Esophagus muscularis mucosa (tissue), 4 donors: ENCODE measurements at places on chromosomes 5 and 9. TPM values are rescaled to one million over a fixed set of nuclear protein-coding genes. Genes with fewer than 3 reads are reported as not detected.

DNA sequence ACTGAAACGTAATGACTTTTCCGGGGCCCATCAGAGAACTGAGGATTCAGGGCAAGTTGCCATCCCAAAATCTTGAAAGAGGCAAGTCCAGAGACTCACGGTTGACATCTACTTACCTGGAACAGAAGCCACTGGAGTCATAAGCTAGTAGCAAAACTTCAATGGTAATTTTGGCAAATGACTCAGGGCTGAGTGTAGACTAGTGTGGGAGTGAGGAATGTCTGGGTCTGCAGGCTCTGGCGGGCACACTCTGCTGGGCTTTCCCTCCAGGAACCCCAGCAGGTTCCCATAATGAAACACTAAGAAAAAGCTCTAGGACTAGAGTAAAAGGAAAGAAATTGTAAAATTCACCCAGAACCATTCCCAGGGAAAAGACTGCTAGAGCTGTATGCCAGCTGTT, 122.9 kb upstream of the NFIL3 start:
- H3K36me3 ChIP-seq: no peaks in the 10 kb centered on the region
- DNase-seq: no peak
- no peak overlapping the region for H3K4me3 ChIP-seq

DNA sequence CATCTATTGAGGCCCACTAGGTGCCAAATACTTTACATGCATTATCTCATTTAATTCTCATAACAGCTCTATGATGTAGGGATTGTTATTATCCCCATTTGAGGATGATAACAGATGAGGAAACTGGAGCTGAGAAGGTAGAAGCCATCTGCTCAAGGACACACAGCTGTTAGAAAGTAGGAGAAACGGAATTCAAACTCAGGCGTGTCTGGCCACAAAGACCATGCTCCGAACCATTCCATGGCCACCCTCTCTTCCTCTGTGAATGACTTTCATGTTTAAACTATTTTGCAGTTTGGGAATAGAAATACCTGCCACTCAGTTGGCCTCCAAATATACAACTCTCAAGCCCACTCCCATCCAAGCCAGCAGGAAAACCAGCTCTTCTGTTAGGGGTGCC, 87.6 kb upstream of the ANKRD55 start:
- DNase-seq: no peak
- H3K4me1 ChIP-seq: no peaks in the 10 kb centered on the region
- H3K36me3 ChIP-seq: no peaks in the 10 kb centered on the region
- no peaks in the 10 kb centered on the region for H3K27me3 ChIP-seq
- H3K27ac ChIP-seq: no peak overlapping the region

GRCh38 chr9:114350636-114351401, 21.1 kb downstream of the ORM2 start:
- H3K27me3 ChIP-seq: no peaks in the 10 kb centered on the region
- H3K4me3 ChIP-seq: no peak overlapping the region
- no peak for DNase-seq

GRCh38 chr9:136840877-136841645, 1.2 kb upstream of the AJM1 start:
- no peak for DNase-seq
- no peak overlapping the region for H3K27ac ChIP-seq
- H3K36me3 ChIP-seq: peaks cover 41% of the 10 kb centered on the region
- H3K4me1 ChIP-seq: peaks cover 32% of the 10 kb centered on the region
- H3K4me3 ChIP-seq: no peak overlapping the region
- peaks cover 33% of the 10 kb centered on the region for H3K27me3 ChIP-seq

DNA sequence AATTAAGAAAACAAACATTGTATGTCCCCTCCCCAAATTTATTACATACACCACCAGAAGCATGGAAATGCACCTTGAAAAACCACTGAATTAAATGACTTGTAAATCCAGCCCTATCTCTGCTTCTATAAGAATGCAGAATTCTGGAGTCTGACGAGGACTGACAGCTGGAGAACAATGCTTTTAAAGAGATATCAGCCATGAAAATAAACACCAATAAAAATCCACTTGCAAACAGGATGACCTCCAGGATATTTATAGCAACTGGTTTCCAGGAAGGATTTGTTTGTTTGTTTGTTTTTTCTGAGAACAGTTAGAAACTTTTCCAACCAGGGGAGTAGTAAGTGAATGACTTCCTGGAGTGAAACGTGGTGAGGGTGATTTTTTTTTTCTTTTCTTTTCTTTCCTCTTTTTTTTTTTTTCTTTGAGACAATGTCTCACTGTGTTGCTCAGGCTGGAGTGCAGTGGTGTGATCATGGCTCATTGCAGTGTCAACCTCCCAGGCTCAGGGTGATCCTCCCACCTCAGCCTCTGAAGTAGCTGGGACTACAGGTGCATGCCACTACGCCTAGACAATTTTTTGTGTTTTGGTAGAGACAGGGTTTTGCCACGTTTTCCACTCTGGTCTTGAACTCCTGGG, 38.7 kb upstream of the SLC36A1 start:
- H3K36me3 ChIP-seq: no peaks in the 10 kb centered on the region
- DNase-seq: no peak
- no peak overlapping the region for H3K4me3 ChIP-seq
- H3K4me1 ChIP-seq: no peaks in the 10 kb centered on the region
- H3K27ac ChIP-seq: no peak overlapping the region

- peaks cover 8% of the 10 kb centered on the region for H3K36me3 ChIP-seq
- H3K27ac ChIP-seq: no peak overlapping the region
- DNase-seq: no peak
- H3K4me3 ChIP-seq: no peak overlapping the region
Observed at GRCh38 chr9:116646661-116647514, 40.2 kb upstream of the TRIM32 start.

DNA sequence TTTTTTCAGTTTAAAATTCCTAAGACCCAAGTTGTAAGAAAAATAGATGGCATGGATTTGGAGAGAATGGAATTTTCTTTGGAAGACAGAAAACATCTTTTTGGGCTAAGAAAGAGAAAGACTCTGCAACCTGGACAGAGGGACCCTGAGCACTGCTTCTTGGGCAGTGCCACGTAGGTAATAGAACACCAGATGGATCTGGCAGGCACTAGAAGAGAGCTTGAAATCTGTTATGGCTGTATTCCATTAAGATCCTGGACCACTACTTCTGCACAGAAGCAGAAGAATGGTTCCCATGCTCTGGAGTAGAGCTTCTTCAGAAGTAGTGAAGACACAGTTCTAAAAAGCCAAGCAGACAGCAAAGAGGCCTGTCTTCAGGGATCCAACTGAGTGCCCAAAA, 306.4 kb upstream of the CD180 start:
- H3K4me3 ChIP-seq: no peak overlapping the region
- no peaks in the 10 kb centered on the region for H3K27me3 ChIP-seq
- no peaks in the 10 kb centered on the region for H3K36me3 ChIP-seq
- no peak overlapping the region for H3K27ac ChIP-seq

DNA sequence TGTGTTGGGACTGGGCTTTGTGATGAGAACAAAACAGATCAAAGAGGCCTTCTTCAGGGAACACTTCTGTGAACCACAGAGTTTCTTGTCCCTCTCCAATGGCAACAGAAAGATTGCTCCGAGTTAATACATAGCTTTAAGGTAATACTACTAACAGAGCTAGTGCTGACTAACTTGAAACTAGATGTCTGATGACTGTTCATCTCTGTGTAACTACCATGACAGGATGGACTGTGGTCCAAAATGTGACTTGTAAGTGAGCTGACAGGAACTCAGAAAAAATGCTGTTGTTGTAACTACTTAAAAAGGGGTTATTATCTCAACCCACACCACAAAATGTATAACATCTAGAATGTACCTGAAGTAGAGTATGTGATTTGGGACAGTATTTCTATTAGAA, 630.2 kb upstream of the DMAC1 start:
- no peak overlapping the region for H3K27ac ChIP-seq
- no peaks in the 10 kb centered on the region for H3K4me1 ChIP-seq
- H3K4me3 ChIP-seq: no peak overlapping the region
- DNase-seq: no peak
- H3K27me3 ChIP-seq: no peaks in the 10 kb centered on the region

DNA sequence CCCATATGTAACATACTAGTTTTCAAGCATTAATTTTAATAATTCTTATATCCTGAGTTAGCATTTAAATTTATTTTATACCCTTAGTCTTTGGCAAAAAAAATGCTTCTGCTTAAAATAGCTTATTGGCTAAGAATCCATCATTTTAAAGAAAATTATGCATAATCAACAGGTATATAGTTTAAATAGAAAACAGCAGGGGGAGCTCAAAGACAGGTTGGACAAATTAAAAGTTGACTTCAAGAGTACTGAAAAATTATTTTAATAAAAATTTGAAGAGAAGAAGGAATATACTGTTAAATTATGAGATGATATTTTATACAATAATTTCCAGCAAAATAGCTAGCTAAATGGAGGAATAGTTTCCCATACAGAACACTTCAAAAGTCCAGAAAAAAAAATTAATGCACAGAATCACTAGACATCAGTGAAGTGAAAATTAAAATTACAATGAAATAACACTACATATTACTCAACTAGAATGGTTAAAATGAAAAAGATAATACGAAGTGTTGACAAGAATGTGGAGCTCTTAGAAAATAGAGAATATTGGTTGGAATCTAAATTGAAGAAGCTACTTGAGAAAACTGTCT, 387.1 kb downstream of the PDE4D start:
- H3K27ac ChIP-seq: no peak overlapping the region
- H3K4me3 ChIP-seq: no peak overlapping the region
- H3K36me3 ChIP-seq: no peaks in the 10 kb centered on the region
- no peaks in the 10 kb centered on the region for H3K4me1 ChIP-seq

DNA sequence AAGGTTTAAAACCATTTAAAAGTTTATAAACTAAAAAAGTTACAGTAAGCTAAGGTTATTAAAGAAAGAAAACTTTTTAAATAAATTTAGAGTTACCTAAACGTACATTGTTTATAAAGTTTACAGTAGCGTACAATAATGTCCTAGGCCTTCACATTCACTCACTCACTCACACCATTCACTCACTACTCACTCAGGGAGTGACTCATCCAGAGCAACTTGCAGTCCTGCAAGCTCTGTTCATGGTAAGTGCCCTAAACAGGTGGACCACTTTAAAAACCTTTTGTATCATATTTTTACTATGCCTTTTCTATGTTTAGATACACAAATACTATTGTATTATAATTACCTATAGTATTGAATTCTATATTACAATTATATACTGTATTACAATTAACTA, 190.8 kb upstream of the RASA1 start:
- DNase-seq: no peak
- no peaks in the 10 kb centered on the region for H3K27me3 ChIP-seq
- no peak overlapping the region for H3K27ac ChIP-seq
- H3K36me3 ChIP-seq: no peaks in the 10 kb centered on the region

DNA sequence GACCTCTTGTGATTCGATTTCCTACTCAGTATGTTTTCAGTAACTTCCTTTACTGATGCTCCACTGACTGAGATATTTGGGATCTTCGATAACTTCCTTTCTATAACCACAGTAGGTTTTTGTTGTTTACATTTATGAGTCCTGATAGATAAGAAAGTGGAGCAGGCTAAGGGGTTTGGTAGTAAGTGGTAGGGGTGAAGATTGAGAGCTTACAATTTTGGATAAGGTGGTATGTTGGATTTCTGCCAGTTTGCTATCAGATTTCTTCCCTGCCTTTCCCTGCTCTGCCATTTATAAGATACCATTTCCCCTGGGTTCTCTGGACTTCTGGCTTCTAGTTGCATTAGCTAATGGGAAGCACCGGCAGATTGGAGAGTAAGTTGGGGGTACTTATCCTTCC, 7.9 kb upstream of the NDUFS4 start:
- no peak overlapping the region for H3K27ac ChIP-seq
- no peak for DNase-seq
- H3K36me3 ChIP-seq: no peaks in the 10 kb centered on the region
- H3K4me1 ChIP-seq: no peaks in the 10 kb centered on the region
- H3K27me3 ChIP-seq: peaks cover 5% of the 10 kb centered on the region
- no peak overlapping the region for H3K4me3 ChIP-seq

- no peaks in the 10 kb centered on the region for H3K36me3 ChIP-seq
- H3K27me3 ChIP-seq: no peaks in the 10 kb centered on the region
- H3K4me3 ChIP-seq: no peak overlapping the region
- no peak for DNase-seq
Observed at GRCh38 chr5:64682608-64683007, 7.7 kb upstream of the SHISAL2B start.

GRCh38 chr9:10026443-10026984, 586.3 kb downstream of the PTPRD start:
- no peak overlapping the region for H3K27ac ChIP-seq
- DNase-seq: no peak
- no peaks in the 10 kb centered on the region for H3K36me3 ChIP-seq
- no peak overlapping the region for H3K4me3 ChIP-seq
- no peaks in the 10 kb centered on the region for H3K4me1 ChIP-seq
- no peaks in the 10 kb centered on the region for H3K27me3 ChIP-seq

DNA sequence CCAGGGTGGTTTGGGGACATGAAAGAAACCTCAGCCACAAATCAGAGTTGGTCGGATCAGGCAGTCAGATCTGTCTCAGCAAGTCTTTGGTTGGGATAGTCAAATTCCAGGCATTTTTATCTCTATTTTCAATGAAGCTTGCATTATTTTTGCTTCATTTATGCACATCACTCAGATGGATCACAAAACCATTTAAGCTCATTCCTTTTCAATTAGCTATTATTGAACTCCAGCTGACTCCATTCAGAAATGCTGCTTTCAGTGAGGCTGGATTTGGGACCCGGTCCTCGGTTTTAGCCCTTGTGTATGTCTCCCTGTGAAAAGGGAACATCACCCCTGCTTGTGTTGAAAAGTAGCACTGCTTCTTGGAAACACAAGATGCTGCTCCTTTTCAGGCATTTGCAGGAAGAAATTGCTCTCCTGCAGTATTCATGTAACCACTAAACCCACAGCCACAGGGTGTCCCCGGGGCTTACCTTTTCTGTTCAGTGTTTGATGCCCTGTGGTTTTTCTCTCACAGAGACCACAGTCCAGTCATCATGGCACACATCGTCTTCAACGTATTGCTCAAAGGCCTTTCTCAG, 232.9 kb downstream of the NFIB start:
- no peak for DNase-seq
- H3K27me3 ChIP-seq: no peaks in the 10 kb centered on the region
- H3K4me3 ChIP-seq: no peak overlapping the region
- peaks cover 11% of the 10 kb centered on the region for H3K4me1 ChIP-seq
- no peak overlapping the region for H3K27ac ChIP-seq

Gene SPINK13
- total RNA-seq: not detected

Gene TMEM141
- 27.9 TPM for total RNA-seq

Gene GFI1B
- not detected for total RNA-seq

Gene TMEM8B
- 10.0 TPM for total RNA-seq
